SIG-M5 (cell line): ENCODE measurements at places on chromosomes 11 and 22.

- no peak for DNase-seq
These were observed 75.2 kb downstream of the WNT11 start for GRCh38 chr11:76131142-76131541.

DNA sequence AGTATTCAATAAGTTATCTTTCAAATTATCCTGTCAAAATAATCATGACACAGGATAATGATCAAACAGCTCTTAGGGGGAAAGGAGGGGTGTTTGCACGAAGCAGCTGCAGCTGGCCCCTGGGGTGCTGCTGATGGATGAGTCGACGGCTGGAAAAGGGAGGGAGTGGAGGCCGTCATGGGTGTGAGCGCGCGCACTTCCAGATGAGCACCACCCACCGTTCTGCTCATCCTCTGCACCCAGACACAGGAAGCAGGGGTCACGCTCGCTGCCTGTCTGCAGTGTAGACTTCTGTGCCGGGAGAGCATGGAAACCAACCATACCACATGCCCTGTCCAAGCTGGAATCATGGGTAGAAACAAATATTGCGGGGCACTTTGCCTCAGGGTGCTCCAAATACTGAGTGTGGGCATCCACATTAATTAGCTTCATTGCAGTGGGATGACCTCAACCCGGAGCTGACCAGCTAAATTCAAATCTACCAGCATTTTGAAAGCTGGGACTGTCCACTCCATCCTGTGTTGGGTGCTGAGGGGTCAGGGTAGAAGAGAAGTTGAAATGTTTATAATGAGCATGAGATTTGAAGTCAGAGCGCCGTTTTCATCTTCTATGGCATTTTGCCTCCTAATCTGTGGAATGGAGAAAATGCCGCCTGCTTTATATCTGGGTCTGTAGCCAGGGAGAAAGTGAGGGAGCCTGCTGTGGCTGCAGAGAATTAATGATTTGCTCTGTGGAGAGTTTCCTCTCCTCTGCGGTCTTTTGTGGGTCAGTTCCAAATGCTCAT lies 802.4 kb downstream of the TBC1D22A start:
- no peak for DNase-seq

DNA sequence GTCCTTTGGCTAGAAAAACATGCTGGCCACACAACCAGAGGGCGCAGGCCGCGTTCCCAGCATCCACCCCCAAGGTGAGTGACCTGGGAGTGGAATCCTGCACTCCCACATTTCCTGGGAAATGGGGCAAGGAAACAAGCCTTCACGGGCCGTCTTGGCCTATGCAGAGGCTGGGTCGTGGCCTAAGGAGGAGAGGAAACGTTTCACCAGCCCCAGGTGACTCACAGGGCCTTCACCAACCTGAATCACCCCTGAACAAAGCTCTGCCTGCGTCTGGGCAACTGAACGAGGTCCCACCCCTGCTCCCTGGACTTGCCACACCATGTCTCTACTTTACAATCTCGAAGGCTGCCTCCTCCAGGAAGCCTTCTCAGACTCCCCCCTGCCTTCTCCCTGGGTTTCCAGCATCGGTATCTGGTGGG lies 13.2 kb downstream of the MYH9 start:
- no peak for DNase-seq

- no peak for DNase-seq
These were observed 40.5 kb upstream of the KCNJ11 start for GRCh38 chr11:17428925-17429324.

DNA sequence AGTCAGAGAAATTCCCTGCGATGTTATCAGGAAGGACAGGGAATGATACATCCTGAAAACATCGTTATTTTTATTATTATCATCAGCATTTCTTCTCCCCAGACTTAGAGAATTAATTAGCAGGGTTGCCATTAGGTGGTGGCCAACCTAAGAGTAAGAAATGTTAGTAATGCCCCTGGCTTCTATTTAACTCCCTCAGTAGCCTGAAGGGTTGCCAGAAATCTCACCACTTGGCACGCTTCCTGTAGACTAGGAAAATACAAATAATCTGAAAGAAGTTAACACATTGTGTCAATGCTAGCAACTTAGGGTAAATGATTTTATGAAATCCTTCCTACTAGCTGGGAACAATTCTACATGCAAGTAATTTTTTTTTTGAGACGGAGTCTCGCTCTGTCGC lies 45.5 kb downstream of the ENDOD1 start:
- no peak for DNase-seq

DNA sequence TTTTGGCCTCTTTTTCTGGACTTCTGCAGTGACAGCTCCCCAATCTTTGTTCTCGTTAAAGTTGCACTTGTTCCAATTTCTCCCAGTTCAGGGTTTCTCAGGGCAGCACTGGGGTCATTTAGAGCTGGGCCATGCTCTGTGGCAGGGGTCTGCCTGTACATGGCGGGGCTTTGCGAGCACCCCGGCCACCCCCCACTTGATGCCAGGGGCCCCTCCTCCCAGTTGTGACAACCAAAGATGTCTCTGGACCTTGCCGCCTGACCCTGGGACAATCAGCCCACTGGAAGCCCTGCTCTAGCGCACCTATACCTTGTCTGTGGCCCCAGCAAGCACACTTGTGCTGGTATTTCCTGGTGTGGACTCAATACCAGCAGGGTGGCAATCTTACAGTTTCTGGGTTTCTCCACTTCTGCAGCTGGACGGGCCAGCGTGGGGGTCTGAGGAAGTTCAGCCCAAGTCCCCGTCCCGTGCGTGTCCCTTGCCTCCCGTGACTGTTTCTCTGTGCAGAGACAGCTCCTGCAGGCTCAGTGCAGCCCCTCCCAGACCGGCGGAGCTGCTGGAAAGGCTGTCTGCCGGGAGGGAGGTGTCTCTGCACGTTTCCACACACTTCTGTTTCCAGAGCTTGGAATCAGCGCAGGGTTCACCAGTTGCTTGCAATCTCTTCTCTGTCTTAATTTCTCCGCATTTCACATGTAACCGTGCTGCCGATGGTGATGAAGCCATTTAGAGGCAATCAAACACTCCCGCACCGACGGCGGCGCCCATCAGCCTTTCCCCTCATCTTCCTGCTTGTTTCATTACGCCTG lies 1328.9 kb downstream of the BRD1 start:
- DNase-seq: no peak
